NCI-H69 (cell line): ENCODE measurements at places on chromosomes 13 and 19.
A peak's percentile ranks its signal among the peaks of the same experiment; 100 is the strongest.

GRCh38 chr19:47445527-47445926 lies 26.2 kb downstream of the SLC8A2 start:
- DNase-seq = peak; percentile 92

- DNase-seq = no peak
Observed at GRCh38 chr19:31903979-31904378, 441.4 kb upstream of the ZNF507 start.

- peak; percentile 14 for DNase-seq
Observed at GRCh38 chr13:107466326-107467099, 748.8 kb downstream of the LIG4 start.

DNA sequence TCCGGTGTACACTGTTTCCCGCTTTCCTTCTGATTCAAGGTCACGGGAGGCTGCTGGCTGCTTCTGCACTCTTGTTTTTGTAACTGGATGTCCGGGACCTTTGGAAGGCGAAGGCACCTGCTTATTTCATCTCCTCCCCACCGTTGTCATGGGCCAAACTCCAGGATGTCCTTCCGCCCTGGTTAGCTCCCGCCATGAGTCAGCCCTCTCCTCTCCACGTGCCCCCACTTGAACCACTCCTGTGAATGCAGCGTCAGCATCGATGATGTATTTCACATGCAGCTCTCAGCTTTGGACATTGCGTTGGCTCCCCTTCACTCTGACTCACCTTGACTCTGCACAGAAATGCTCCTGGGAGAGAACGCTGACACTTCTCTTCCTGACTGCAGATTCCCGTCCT lies 5.5 kb upstream of the GALP start:
- no peak for DNase-seq

- peak; percentile 53 for DNase-seq
Observed at GRCh38 chr13:51905787-51906186, 44.0 kb downstream of the CCDC70 start.

DNA sequence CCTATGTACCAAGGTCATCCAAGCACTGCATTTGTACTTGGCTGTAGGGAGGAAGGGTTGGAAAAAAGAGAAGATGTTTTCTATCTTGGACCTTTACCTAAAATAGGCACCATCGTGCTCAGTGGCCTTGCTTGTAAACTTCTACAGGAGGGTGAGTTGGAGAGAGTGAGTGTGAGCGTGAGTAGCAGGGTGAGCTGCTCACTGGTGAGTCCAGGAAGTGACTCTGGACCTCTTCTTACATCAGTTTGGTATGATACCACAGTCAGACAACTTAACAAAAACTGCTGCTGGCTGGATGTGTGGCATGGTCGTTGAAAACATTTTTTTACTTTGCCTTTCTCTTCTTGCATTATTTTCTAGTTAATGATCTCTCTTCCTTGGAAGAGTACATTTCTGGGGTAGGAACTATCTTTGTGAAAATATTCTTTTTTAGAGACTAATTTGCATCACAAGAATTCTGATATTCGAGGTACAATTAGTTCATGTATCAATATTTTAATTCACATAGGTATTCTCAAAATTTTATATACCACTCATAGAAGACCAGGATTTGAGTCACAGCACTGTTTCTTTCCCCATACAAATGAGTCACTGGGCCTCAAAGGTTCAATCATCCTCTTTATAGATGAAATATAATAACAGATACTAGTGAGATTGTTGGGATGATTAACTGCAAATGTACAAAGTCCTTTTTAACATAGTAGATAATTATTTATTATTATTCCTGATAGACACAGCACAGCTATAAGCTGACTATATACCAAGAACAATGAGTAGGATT lies 651 bp downstream of the SERPINE3 start:
- DNase-seq = no peak
